ENCODE measurements at places on chromosomes 16 and 17. TPM values are rescaled to one million over a fixed set of nuclear protein-coding genes. Genes with fewer than 3 reads are reported as not detected.

Gene FMNL1
- 8.2 TPM for total RNA-seq

DNA sequence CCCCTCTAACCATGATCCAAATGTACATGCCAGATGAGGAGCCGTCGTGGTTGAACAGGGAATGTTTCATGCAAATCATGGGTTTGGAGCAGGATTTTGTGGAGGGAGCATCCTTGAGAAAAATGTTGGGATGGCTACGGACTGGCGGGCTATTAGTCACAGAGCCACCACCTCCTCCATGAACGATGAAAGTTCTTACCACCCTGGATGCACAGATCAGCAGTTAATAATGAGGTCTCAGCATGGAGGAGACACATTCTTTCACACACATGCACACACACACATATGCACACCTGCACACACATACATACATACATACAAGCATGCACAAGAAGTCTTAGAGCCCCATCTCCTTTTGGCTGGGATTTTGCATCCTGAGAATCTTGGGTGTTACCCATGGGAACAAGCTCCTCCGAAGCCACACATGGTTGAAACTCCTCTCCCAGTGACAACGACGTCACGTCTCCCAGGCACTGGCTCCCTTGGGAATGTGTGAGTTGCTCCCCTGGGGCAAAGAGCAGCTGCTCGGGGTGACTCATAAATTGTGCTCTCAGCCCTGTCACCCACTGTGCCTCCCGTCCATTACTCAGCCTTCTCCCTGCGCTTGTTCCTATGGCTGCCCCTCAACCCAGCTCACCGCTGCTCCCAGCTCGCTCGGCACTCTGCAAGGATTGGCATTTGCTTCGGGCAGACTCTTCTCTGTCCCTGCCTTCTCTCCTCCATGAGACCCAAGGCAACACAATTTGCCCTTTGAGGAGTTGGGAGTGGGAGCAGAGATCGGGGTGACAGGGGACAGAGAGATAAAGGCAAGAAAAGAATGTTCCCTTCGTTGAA lies 344.6 kb downstream of the SOX9 start:
- no peak for DNase-seq

- DNase-seq: no peak
Measured at GRCh38 chr17:72152387-72152929, 31.6 kb downstream of the SOX9 start.

Gene MAPT
- 14.1 TPM for total RNA-seq

Gene HAP1
- 0.41 TPM for total RNA-seq

Gene CCDC154
- 0.51 TPM for total RNA-seq

DNA sequence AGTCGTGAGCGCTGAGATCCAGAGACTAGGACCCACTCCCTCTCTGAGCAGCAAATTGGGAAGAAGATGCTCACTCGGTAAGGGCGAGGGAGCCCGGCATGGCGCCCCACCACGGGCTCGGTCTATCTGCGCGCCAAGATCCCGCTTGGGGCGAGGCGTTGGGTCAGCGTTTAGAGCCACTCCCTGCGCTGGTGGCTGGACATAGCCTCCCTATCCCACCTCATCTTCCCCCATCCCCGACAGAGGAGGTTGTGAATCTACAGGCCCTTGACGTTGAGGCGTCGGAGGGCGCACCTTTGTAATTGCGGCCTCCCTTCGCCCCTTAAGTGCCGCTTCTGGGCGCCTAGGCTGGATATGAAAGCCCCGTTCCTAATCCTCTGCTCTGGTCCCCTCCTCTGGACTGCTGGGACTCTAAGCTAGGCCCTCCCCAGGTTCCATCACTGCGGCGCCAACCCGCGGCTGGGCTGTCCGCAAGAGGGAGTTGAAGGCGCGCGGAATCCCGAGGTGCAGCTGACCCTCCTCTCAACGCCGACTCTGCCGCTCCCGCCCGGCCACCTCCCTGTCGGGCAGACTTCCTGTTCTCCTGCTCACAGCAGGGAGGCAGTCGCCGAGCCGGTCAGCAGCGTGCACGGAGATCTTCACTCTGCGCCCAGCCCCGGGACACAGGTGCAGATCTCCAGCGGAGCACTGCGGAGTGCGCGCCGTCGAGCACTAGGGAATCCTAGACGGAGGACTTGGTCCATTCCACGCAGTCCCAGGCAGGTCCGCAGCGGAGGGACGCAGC lies 16.1 kb upstream of the HOXB9 start:
- DNase-seq: no peak

Gene GNG13
- not detected for total RNA-seq

DNA sequence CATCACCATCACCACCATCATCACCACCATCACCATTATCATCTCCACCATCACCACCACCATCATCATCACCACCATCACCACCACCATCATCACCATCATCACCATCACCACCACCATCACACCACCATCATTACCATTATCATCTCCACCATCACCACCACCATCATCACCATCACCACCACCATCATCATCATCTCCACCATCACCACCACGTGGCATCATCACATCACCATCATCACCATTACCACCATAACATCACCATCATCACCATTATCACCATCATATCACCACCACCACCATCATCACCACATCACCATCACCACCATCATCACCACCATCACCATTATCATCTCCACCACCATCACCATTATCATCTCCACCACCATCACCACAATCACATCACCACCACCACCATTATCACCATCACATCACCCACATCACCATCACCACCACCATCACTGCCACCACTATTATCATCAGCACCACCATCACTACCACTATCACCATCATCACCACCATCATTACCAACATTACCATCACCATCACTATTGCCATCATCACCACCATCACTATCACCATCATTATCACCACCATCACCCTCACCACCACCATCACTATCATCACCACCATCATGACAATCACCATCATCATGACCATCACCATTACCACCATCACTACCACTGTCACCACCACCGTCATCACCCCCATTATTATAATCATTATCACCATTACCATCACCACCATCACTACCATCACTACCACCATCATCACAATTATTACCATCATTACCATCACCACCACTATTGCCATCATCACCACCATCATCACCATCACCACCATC lies 99.1 kb downstream of the DNAH17 start:
- DNase-seq: no peak

Measured in tongue (tissue), 3 donors.